GM12878 (cell line): ENCODE measurements at places on chromosomes 1 and 21.

DNA sequence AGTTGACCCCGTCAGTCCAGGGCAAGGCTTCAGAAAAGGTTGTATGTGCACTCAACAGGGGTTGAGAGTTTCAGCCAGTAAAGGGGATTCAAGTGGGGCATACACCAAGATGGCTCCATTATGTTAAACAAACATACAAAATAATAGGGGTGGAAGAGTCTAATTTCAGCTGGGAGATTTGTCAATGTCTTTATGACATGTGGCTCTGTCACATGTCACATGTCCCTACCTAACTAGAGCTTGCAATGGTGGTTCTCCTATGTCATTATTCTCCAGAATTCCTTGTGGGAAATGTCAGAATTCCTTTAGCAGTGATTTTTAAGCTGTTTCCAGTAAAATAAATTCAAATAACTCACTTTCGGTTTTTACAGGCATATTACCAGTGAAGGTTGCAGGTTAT, 392.0 kb upstream of the ADGRL4 start:
- no peak for DNase-seq

- DNase-seq, result peak; percentile 63
Measured at GRCh38 chr1:171606402-171606941, 15.6 kb upstream of the MYOCOS start.

- no peak for DNase-seq
Measured at GRCh38 chr1:164735315-164736052, 176.5 kb downstream of the PBX1 start.

DNA sequence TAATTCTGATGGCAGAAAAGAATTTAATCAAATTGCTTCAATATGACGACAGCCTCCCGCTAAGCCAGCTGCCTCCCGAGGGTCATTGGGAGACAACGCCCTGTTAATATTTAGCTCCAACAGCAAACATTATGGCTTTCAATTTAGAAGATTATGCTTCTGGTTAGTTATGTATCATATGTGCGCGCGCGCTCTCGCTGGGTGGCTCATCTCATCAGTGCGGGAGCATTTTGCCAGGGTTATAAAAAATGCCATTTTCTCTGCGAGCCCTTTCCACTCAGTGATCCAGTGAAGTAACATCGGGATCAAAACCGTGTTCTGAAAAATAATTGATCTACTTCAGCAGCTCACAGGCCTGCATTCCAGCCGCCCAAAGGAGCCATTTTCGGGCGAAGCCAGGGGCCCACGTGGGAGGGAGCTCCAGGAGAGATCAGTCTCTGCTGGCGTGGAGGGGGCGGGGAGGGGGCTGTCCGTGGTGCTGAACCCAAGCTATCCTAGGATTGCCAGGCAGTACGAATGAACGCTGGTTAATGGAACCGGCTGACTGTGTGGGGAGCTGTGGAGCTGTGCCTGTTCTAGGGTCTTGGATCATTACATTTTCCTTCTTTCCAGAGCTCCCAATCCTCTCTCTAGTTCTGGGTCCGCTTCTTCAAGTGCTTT, 219.1 kb upstream of the ZC3H12A start:
- DNase-seq, result no peak

GRCh38 chr1:4698911-4699310, 44.5 kb downstream of the AJAP1 start:
- DNase-seq, result no peak

DNA sequence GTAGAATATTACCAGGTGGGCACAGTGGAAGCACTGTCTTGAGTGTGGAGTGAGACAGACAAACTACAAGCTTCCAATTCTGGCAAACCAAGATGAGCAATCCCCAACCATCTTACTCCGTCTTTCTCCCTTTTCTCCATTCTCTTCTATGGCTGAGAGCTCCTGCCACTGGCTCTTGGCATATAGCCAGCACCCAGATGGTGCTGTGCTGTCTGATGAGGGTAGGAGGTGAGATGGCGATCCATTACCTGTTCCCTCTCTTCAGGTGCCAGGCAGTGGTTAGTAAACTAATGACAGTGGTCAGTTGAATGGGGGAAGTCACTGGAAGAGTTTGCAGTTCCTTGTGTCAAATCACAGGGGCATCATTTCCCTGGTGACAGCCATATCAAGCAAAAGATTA, 108.4 kb downstream of the FNBP1L start:
- DNase-seq, result no peak

- DNase-seq, result no peak
Measured at GRCh38 chr1:170803711-170804110, 131.6 kb upstream of the MROH9 start.

- no peak for DNase-seq
Measured at GRCh38 chr1:94335447-94335846, 82.7 kb upstream of the ABCD3 start.

GRCh38 chr1:15099441-15100120, 54.0 kb upstream of the TMEM51 start:
- DNase-seq, result no peak

GRCh38 chr1:101081496-101082488, 56.2 kb upstream of the DPH5 start:
- DNase-seq, result no peak

DNA sequence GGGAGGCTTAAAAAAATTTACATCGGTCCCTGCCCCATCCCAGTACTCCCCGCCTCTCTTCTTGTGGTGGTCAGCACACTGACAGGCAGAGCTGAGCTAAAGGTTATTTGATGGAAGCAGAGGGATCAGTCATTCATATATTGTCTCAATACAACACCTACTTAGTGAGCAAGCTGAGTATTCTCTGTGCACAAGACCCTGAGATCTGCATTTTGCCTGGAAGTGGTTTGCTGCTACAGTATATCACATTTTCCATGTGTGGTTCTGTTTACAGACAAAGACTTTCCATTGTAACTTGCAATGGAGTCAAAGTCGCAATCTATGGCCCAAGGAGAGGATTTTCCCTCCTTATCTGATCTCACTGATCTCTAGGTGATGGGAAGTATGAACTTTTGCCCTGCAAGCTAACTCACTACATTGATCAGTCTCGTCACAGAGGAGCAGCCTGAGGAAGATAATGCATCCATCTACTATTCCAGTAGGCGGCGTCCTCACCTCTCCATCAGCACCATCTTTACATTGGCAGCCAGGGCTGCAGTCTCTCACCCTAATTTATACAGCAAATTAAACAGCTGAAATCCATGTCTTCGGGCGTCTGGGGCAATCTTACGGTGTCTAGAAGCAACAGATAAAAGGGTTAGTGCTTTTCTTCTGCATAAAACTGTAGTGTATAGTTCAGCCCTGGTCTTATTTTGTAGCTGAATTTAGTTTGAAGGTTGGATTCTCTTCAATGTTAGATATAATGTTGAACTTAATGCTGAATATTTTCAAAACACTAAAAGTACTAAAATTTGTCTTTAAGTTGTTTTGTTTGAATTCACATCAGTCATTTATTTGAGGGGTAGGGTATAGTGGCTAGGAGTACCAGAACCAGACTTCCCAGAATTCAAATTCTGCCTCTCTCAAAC, 3.2 kb upstream of the TRAF5 start:
- DNase-seq, result no peak

- DNase-seq, result peak; percentile 72
Measured at GRCh38 chr1:185559684-185560331, 174.4 kb upstream of the HMCN1 start.

DNA sequence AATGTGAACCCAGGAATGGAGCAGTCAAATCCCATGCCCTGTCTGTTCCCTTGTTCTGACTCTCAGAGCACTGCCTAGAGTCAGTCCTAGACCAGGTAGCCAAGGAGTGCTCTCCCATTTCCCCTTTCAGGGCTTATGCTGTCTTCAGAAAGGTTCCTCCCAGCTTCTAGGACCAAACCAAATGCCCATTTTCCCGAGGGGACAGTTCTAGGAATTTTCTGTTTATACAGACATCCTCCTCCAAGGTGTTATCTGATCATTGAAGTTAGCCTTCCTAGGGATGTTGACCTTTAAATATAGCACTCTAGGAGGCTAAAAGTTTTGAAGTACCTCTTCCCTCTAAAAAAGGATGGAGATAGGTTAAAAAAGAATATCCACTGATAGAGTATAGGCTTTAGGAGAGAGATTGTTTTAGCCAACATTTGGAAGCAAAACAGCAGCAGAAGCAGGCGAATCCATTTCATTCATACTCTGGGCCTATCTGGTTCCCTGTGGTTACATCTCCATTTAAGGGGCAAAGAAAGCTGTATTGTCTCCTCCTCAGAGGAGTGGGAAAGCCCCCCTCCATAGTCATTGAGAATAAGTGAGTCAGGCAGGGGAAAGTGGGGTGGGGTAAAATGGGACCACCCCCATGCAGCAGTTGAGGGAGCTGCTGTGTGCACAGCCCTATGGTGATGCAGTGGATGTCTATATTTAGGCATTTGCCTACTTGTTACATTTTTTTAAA, 126.5 kb downstream of the SPATA46 start:
- DNase-seq, result no peak

DNA sequence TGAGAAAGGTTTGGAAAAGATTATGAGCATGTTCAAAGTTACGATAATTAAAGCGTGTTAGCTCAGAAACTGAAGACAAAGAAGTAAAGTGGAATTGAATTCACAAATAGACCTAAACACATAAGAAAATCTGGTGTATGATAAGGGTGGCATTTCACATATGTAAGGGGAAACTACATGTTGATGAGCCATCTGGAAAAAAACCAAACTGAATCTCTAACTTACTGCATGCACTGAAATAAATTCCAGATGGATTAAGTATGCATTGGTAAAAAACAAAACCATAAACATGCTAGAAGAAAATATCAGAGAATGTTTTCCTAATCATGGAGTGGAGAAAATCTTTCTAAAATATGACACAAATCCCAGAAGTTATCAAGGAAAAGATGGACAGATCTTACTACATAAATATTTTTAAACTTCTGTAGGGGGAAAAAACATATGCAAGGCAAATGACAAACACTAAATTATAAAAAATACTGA, 34.0 kb upstream of the CTPS1 start:
- DNase-seq, result no peak

DNA sequence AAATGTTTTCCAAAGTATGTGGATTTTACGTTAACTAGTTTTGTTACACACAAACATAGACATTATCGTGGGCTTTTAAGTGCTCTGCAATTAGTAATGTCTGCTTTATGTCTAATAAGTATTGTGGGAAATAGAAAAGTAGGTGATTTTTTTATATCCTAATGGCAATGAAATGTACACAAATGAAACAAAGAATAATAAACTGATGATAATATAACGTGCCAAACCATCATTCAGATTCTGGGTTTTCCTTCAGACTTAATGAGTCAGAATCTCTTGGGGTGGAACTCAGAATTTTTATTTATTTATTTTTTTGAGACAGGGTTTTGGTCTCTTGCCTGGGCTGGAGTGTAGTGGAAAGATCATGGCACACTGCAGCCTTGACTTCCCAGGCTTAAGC, 2.0 kb downstream of the TMEM183A start:
- no peak for DNase-seq

DNA sequence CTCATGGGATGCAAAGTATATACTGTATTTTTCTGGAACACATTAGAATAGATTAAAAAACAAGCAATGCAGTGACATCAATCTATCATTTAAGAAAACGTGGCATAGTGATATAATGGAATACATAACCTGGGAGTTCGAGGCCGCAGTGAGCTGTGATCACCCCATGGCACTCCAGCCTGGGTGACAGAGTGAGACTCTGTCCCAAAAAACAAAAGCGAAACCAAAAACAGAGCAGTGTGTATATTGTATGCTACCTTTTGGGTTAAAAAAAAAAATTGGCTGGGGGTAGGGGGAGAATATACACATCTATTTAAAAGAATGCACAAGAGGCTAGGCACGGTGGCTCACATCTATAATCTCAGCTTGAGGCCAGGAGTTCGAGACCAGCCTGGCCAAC, 13.5 kb downstream of the SLC2A1 start:
- no peak for DNase-seq

DNA sequence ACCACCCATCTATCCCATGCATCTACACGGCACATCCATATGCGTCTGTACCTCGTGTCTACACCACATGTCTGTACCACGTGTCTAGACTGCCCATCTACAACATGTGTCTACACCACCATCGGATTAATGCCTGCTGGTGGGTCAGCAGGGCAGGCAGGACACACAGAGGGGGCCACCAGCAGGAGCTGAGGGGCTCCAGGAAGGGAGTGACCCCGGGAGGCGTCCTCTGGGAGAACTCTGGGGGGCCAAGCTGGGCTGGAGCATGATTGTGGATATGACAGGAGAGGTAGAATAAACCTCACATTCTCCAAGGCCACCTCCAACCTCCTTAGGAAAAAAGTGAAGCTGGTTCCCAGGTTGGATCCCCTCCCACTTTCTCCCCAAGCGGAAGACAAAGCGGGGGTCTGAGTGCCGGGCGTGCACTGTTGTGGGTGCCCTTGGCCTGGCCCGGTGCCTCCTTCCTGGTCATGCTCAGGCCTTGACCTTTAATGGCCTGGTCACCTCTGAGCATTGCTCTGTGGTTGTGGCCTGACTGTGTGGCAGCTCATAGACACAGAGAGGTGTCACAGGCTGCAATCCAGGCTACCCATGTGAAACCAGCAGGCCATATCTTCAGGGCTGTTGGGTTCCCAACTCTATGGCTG, 881 bp upstream of the ACTRT2 start:
- no peak for DNase-seq

- DNase-seq, result no peak
Measured at GRCh38 chr1:65630855-65631254, 161.8 kb upstream of the PDE4B start.

GRCh38 chr1:9212735-9213134, 21.8 kb upstream of the H6PD start:
- no peak for DNase-seq

DNA sequence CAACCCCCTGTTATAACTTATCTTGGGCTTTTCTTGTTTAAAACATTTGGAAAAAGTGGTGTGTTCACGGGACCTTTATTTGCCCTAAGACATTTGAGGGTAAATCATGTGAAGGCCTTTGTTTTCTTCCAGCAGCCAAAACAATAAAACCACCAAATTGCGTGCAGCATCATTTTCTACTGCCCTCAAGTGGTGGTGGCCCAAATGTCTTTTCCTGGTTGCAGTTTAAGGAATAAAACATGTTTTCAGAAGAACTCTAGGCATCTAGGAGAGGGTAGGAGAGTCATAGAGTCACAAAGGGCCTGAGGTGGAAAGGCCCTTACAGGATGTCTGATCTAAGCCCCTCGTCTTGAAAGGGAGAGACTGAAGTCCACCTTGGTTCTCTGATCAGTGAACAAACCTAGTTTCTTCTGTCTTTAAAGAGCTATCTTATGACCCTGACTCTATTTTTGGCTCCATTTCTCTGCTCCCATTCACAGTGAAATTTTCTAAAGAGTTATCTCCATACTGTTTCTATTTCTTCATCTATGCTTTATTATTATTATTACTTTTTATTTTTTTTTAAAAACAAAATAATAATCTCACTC, 16.0 kb upstream of the EPS15 start:
- peak; percentile 54 for DNase-seq
